ENCODE measurements at places on chromosomes 2 and 18. TPM values are rescaled to one million over a fixed set of nuclear protein-coding genes. Genes with fewer than 3 reads are reported as not detected.

GRCh38 chr2:67898595-67898994 lies 164.2 kb downstream of the C1D start:
- DNase-seq = peak; percentile 64

DNA sequence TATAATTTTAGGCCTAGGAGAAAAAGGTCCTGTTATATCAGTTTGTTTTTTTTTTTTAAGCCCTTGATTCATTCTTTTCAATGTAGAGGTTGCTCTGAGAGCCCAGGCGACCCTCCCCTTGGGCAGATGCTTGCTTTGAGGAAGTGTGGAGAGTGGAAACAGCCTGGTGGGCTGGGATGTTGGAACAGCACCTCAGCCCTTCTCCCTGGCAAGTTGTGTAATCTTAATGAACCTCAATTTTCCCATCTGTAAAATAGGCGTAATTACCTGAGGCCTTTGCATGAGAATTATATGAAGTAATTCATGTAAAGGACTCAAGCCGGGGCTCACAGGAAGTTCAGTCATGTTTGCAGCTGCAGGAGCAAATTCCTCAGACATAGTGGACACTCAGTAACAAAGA lies 49.7 kb upstream of the POMC start:
- no peak for DNase-seq

DNA sequence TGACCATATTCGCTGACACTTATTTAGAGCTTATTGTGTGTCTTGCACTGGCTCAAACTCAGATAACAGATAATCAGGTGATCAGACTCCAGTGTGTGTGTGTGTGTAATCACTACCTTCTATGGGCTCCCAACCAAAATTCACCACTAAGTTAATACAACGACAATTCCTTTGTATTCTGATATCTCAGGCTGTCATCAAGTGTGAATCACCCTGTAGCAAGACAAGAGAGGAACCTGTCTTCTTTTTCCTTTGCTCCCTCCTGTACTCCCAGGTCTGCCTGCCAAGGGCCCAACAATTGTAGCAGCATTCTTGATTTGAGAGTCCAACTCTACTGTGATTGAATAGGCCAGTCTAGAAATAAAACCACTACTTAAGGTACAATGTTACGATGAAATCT lies 25.8 kb downstream of the ITGB6 start:
- DNase-seq = no peak

DNA sequence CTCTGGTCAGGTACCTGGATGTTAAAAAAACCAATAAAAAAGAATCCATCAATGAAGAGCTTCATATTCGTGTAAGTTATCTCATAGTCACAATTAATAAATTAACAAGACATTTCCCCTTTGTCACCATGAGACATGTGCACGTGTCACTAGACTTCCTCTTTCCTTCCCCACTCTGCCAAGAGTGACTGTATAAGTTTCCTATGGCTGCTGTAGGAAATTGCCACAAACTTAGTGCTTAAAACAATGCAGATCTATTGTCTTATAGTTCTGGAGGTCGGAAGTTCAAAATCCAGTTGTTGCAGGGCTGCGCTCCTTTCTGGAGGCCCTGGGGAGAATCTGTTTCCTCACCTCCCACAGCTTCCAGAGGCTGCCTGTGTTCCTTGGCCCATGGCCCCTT lies 35.8 kb downstream of the SLC9A4 start:
- no peak for DNase-seq

GRCh38 chr2:132904142-132904842 lies 234.3 kb upstream of the LYPD1 start:
- no peak for DNase-seq

DNA sequence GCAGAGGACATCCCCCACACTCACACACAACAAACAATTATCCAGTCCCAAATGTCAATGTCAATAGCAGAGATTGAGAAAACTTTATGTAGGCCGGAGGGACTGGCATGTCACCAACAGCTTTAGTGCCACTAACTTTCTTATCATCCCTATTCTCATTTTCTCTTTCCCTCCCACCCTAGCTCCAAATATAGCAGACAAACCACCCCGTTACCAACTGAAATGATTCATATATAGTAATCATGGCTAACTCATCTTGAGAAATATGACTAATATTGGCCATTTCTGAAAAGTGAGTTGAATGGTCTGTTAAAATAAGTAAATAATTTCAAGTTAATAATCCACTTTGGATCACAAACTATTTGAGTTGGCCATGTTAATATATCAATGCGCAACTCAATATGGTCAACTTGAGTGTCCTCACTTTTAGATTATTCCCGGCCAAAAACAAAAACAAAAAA lies 242.1 kb upstream of the RND3 start:
- DNase-seq = no peak

GRCh38 chr2:240810199-240810598 lies 9.8 kb downstream of the KIF1A start:
- no peak for DNase-seq

DNA sequence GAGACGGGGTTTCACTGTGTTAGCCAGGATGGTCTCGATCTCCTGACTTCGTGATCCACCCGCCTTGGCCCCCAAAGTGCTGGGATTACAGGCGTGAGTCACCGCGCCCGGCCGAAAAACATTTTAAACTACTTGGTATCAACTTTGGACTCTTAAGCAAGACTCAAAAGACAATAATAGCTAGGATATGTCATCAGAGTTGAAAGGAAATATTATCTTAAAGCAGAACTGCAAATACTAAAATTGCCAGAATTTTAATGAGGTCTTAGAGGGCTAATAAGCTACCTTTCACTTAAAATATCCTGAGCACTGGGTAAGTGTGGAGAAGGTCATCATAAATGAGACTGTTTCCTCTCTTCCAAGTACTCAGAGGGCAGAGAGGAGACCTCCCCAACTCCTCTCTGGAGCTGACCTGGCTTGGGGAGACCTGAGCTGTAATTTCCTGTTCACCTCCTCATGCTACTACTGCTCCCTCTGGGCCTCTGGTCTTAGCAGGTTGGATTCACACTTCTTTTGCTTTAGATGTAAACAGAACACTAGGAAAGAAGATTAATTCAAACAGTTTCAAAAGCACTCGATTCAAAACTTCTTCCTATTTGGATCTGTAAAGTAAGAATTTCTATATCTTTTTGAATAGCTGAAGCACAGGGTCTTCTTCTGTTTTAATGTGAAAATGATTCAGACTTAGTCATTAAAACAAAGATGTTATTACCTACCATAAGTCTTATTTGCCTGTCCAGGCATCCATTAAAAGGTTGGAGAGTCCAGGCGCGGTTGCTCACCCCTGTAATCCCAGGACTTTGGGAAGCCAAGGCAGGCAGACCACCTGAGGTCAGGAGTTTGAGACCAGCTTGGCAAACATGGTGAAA lies 16.5 kb downstream of the CNRIP1 start:
- no peak for DNase-seq

- no peak for DNase-seq
These were observed 79.0 kb downstream of the PIGN start for GRCh38 chr18:62107881-62108280.

Gene SERPINB5
- total RNA-seq = 49.4 TPM

Gene REG1A
- not detected for total RNA-seq

Gene PLGLB2
- 3.4 TPM for total RNA-seq

Gene AQP12A
- not detected for total RNA-seq

Gene ADNP2
- total RNA-seq = 14.4 TPM

Gene UGT1A3
- not detected for total RNA-seq

Gene SLC5A7
- total RNA-seq = 5.3 TPM

Gene ITGB6
- 19.0 TPM for total RNA-seq
